ENCODE measurements at places on chromosomes 2 and 18.

DNA sequence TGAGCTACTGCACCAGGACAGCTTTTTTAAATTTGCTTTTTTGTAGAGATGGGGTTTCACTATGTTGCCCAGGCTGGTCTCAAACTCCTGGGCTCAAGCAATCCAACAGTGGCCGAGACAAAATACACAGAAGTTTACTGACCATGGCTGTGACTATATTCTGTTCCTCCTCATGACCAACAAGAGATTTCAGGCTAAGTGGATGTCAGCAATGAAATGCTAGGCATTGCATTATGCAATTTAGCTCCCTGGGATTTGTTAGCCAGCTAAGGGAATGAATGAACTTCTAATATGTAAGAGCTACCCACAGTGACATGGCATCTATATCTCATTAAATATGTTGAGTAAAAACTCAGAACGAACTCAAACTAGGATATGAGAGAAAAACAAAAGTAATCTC, 81.9 kb upstream of the MBOAT2 start:
- no peak for DNase-seq

GRCh38 chr18:26356045-26356785, 130.0 kb downstream of the TAF4B start:
- no peak for DNase-seq

- DNase-seq: no peak
Measured at GRCh38 chr18:10518595-10519255, 7.1 kb upstream of the NAPG start.

GRCh38 chr18:47280121-47280520, 28.7 kb upstream of the SKOR2 start:
- no peak for DNase-seq

DNA sequence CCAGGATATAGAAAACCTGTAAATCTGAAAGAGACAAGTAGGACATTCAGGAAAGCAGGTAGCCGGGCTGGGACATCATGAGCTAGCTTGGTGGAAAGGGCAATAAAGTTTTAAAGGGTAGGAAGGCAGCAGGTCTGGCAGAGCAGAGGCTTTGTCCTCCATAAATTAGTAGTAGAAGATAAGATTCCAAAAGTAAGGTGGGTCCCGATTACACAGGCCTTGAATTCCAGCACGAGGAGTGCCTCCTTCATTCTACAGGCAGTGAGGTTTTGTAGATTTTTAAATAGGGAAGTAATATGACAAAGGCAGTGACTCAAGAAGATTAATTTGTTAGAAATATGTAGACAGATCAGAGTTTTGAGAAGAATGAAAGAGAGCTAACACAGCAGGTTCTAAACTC, 160.7 kb downstream of the DTNB start:
- DNase-seq: no peak

DNA sequence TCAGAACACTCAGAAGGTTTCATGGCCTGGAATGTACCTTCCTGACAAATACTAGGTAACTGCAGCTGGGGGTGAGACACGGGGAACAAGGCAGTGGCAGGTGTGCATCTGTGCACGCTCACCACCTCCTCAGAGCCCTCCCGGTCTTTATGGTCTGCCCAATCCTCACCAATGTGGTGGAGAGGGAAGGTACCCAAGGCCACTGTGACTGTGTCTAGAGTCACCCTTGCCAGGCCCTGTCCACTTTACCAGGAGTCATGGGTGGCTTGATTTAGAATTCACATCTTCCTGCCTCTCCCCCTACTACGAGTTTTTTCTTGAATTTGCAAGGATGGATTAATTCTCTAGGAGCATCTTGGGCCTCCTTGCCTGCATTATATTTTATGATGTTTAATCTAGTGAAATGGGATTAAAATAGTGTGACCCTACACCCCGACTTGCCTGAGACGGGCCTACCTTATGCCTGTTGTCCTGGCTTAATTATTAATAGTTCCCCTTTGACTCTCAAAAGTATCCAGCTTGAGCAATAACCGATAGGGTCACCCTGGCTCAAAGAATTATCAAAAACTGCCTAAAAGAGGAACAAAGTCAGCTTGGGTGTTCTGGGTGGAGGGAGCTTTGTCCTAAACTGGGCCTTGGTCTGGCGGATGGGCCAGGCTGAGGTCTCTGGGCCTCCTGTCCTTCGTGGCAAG, 56.5 kb downstream of the ACAA2 start:
- no peak for DNase-seq

DNA sequence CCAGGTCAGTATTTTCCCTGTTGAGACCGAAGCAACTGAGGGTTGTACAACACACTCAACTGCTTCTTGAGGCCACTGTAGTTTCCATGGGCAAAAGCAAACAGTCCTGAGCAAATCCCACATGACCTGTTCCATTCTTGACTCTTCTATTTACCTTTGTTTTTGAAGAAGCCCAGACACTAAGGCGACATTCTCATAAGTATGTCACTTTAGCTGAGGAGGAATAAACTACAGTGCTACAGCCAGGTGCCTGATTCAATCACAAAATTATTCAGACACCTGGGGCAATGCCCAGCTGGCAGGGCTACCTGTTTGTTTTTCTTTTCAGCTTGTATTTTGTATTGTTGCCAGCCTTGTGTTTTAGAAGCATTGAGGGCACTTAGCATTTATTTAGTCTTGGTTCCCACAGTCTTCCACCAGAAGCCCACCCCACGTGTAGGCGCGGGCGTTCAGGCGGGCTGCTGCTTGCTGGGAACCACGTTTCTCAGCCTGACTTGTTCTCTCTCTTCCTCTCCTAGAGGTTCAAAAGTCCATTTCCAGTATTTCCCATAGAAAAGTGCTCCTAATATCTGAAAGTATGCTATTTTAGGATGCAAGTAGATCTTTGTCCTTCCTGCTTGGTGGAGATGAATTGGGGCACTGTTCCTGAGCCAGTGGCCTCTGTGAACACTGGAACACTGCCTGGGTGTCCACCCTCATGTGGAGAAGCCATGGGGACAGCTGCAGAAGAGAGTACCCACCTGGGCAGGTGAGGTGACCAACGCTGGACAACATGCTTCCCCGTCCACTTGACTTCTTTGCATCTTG, 99.0 kb upstream of the COPS8 start:
- no peak for DNase-seq

All from NCI-H1930 (cell line).